ENCODE measurements at places on chromosomes 13 and 19.

DNA sequence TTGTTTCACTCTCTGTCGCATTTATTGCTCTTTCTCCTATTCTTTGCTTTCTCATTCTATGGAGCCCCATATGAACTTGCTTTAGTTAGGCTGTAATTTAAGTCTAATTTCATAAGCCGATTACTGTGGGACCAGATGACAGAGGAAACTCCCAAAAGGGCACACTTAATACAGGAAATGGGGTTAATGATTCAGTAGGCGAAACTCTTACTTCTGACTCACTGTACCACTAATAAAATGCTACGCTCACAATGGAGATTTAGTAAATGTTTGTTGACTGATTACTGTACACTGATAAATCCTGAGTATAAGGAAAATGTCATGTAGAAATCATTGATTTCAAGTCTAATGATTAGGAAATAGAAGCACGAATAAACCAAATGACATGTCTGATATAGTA lies 276.4 kb downstream of the KLF5 start:
- DNase-seq: no peak

GRCh38 chr13:29140277-29140676 lies 320.1 kb downstream of the MTUS2 start:
- no peak for DNase-seq

DNA sequence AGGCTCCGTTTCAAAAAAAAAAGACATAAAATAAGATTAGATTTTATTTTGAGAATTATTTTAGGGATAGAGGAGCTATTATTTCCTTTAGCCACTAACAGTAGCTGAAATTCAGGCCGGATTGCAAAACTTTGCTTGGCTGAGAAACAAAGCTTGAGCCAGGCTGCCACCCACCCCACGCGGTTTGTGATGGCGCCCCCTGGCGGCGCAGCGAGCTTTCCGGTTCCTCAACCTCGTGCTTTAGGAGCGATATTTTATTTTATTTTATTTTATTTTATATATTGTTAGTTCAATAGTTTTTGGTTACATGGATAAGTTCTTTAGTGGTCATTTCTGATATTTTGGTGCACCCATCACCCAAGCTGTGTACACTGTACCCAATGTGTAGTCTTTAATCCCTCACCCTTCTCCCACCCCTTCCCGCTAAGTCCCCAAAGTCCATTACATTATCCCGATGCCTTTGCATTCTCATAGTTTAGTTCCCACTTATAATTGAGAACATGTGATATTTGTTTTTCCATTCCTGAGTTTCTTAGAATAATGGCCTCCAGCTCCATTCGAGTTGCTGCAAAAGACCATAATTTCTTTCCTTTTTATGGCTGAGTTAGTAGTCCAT lies 19.8 kb upstream of the CEACAM4 start:
- peak; percentile 58 for DNase-seq

DNA sequence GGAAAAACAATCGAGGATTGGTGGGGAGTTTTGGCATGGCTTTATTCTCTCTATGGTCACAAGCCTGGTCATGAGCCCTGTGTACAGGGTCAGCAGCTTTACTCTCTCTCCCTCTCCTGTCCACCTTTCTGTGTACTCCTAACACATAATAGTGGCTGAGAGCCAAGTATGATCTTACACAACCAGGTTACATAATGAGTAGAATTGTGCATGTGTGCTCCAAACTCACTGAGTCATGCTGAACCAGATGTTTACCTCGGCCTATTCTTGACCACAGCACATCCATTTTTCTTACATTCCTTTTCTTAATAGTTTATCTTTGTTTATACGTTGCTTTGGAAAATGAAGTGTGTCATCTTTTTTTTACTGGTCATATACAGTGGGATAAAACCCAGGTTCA lies 53.1 kb downstream of the ZNF254 start:
- DNase-seq: no peak

DNA sequence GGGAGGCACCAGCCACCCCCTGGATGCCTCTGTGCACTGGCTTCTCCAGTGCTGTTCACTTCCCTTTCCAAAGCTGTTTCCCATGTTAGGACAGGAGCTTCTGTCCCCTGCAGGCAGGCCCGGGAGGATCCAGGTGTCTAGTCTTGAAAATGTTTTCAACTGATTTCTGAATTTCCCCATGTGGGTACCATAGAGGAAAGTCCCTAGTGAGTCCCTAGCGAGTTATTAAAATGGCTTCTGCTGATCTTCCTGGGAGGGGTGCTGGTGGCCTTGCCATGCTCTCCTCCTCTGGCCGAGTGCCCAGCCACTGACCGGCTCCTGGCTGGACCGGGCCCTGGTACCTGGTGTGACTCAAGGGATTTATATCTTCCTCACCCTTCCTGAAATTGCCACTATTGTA lies 5.2 kb upstream of the ANKRD10 start:
- no peak for DNase-seq

DNA sequence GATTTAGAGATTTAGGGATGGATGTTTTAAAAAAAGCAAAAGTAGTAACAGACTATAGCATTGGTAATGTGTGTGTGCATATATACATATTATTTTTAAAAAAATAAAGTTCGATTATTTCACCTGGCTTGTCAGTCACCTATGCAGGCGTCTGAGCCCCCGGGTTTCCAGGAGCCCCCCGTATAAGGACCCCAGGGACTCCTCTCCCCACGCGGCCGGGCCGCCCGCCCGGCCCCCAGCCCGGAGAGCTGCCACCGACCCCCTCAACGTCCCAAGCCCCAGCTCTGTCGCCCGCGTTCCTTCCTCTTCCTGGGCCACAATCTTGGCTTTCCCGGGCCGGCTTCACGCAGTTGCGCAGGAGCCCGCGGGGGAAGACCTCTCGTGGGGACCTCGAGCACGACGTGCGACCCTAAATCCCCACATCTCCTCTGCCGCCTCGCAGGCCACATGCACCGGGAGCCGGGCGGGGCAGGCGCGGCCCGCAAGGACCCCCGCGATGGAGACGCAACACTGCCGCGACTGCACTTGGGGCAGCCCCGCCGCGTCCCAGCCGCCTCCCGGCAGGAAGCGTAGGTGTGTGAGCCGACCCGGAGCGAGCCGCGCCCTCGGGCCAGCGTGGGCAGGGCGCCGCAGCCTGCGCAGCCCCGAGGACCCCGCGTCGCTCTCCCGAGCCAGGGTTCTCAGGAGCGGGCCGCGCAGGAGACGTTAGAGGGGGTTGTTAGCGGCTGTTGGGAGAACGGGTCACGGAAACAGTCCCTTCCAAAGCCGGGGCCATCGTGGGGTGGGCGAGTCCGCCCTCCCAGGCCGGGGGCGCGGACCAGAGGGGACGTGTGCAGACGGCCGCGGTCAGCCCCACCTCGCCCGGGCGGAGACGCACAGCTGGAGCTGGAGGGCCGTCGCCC lies 840 bp upstream of the CCNA1 start:
- DNase-seq: no peak

- DNase-seq: no peak
These were observed 20.1 kb upstream of the SLC39A3 start for GRCh38 chr19:2759965-2760364.

- DNase-seq: no peak
These were observed 13.3 kb upstream of the MKNK2 start for GRCh38 chr19:2064395-2064787.

- no peak for DNase-seq
These were observed 62.3 kb downstream of the GSX1 start for GRCh38 chr13:27854606-27855005.

GRCh38 chr13:50282016-50282415 lies 266.8 kb downstream of the KCNRG start:
- no peak for DNase-seq

GRCh38 chr19:55620410-55621204 lies 3.8 kb downstream of the ZNF784 start:
- peak; percentile 3 for DNase-seq

DNA sequence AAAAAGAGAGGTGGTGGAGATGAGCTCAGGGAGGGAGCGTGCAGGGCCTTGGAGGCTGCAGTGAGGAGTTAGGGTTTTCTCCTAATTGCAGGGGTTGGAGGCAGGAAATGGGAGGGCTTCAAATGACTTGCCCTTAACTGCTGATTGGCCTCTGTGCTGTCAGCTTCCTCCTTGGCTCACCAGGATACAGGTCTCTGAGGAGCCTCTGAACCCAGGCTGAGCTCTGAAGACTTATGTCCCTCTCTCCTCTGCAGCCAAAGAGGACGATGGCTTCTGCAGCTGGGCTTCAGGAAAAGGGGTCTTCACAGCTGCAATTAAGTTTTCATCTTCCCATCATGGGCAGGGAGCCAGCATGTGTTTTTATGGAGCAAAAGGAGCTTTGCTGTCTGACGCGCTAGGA lies 6.7 kb upstream of the RANBP3 start:
- DNase-seq: peak; percentile 56

DNA sequence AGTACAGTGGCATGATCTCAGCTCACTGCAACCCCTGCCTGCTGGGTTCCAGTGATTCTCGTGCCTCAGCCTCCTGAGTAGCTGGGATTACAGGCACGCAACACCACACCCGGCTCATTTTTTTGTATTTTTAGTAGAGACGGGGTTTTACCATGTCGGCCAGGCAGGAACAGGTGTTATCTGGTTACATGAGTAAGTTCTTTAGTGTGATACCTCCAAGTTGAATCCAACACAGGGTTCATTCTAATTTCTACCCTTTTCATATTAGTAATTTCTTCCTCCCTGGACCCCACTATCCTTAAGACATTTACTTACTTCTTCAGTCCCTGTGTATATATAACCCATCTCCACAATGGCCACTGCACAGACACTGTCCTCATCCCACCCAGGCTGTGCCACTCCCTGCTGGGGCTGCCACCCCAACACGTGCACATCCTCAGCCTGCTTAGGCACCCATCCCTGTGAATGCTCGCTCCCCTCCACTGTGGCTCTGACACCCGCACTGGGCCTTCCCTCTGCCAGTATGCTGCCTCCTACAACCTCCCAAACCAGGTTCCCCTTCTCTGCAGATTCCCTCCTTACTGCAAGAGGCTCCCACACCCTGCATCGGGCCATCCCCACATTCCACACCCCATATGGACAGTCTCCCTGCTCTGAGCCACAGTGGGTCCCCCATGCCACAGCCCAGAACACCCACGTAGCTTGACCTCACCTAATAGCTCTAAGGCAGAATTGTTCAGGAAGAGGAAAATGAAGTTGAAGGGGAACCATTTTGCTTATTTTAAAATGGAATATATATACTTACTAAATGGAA lies 147.1 kb downstream of the TBC1D4 start:
- no peak for DNase-seq

- peak; percentile 29 for DNase-seq
These were observed 413.9 kb downstream of the COG6 start for GRCh38 chr13:40069173-40070044.

GRCh38 chr13:109874484-109875454 lies 88.4 kb upstream of the IRS2 start:
- no peak for DNase-seq

DNA sequence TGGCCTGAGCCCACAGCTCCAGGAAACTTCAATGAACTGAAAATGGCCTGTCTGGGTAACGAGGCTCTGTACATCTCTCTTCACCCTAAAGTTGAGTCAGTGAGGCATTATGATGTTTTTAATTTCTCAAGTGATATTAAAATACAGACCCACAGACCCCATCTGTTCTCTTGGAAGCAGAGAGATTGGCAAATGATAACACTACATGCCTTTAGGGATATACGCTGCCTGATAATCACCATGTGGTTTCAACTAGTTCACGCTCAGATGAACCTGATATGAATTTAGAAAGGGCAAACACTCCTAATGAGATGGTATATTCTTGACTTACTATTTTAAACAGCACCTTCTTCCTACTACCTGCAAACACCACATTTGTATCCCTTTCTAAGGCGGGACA lies 127.5 kb downstream of the RFC3 start:
- no peak for DNase-seq

DNA sequence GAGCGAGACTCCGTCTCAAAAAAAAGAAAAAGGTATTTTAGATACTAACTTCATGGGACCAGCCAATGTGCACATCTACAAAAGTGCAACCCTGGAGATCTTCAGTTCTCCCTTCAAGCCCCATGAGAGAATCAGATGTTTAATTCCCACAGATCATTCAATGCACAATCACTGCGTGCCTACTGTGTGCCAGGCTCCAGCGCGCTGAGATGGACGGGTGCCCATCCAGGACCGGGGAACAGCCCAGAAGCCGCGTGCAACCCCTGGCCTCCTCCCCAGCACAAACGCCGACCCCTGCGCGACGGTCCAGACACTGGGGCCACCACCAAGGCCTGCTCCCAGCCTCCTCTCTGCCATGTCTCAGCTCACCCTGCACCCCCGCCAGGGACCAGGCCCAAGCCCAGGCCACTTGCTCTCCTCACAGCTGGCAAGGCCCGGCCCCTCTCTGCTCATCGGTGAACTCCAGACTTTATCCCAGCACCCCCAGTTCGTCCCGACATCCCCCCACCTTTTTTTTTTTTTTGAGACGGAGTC lies 5.3 kb downstream of the BTBD2 start:
- no peak for DNase-seq

- DNase-seq: peak; percentile 79
These were observed 8.9 kb upstream of the MYO1F start for GRCh38 chr19:8585894-8586750.

GRCh38 chr19:2494447-2495129 lies 18.7 kb downstream of the GADD45B start:
- peak; percentile 91 for DNase-seq

DNA sequence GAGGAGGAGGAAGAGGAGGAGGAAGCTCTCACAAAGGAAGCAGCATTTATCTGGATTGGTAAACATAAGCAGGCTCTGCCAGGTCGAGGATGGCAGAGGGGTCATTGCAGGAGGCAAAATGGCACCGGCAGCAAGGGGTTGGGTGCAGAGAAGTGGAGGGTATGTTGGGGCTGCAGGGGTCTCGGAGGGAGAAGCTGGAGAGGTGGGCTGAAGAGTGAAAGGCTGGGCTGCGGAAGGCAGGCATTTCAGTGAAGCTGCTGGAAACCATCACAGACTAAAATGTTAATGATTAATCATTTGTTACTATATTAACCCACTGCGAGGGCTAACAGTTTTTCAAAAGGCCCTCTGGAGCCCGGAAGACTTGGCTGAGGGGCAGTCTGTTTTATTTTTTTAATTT lies 24.6 kb downstream of the TPT1 start:
- no peak for DNase-seq

GRCh38 chr19:33394006-33394722 lies 20.7 kb downstream of the CEBPG start:
- DNase-seq: no peak

DNA sequence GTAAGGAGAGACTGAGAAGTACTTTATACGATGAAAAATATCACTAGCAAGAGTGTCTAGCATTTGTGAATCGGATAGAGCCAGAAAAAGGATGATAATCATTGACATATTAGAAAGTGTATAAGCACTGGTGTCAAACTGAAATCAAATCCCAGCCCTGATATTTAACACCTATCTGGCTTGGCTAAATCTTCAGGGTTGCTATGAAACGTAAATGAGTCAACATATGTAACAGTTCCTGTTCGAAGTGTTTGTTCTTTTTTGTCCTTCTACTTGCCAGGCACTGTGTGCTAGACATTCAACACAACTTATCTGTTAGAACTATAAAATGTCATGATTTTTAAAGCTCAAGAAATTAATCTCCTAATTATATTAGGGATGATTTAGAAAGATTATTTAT lies 40.8 kb downstream of the SERPINE3 start:
- DNase-seq: no peak

GRCh38 chr13:27006519-27007161 lies 165.0 kb downstream of the USP12 start:
- DNase-seq: no peak
